Hematopoietic multipotent progenitor cell treated with erythropoietin and hydrocortisone succinate and interleukin-3 and kit ligand, for 8 days (in vitro differentiated cells): ENCODE measurements at places on chromosomes 2 and 18.
A peak's percentile ranks its signal among the peaks of the same experiment; 100 is the strongest.

GRCh38 chr18:65358306-65358705, 392.5 kb upstream of the CDH7 start:
- no peak for DNase-seq

DNA sequence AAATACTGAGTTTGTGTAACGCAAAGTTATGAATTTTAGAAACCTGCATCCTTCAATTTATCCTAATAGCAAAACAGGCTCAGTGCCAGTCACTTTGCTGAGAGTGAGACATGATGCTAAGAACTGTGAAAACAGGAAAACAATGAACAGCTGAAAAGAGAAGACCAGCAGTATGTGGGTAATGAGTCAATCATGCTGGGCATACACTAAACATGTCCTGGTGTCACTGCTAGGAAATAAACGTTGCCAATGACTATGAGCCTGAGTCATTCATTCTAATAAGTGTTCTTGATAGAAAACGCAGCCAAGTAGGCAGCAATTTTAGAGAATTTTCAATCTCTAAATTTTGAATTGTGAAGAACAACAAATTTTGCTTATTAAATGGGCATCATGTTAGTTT, 237.3 kb downstream of the GALR1 start:
- no peak for DNase-seq

- DNase-seq, result peak; percentile 24
These were observed 45.8 kb upstream of the RBM44 start for GRCh38 chr2:237752761-237753165.

DNA sequence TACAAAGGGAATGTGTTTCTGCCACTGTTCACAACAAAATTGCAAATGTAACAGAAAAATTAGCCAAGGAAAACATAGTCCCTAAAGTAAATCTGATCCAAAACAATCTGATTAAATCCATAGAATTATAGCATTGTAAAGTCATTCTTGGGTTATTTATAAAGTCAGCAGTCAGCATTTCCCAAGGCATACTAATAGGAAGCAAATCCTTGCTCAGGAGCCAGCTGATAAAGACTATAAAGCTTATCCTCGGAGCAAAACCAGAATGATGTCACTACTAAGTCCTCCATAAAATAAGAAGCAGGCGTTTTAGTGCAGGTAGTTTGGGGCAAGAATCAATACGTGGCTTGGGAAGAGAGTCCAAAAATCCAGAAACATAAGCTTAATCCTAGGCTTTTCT, 67.3 kb upstream of the CSRNP3 start:
- DNase-seq, result no peak

GRCh38 chr18:48476550-48476917, 62.3 kb upstream of the CTIF start:
- no peak for DNase-seq

DNA sequence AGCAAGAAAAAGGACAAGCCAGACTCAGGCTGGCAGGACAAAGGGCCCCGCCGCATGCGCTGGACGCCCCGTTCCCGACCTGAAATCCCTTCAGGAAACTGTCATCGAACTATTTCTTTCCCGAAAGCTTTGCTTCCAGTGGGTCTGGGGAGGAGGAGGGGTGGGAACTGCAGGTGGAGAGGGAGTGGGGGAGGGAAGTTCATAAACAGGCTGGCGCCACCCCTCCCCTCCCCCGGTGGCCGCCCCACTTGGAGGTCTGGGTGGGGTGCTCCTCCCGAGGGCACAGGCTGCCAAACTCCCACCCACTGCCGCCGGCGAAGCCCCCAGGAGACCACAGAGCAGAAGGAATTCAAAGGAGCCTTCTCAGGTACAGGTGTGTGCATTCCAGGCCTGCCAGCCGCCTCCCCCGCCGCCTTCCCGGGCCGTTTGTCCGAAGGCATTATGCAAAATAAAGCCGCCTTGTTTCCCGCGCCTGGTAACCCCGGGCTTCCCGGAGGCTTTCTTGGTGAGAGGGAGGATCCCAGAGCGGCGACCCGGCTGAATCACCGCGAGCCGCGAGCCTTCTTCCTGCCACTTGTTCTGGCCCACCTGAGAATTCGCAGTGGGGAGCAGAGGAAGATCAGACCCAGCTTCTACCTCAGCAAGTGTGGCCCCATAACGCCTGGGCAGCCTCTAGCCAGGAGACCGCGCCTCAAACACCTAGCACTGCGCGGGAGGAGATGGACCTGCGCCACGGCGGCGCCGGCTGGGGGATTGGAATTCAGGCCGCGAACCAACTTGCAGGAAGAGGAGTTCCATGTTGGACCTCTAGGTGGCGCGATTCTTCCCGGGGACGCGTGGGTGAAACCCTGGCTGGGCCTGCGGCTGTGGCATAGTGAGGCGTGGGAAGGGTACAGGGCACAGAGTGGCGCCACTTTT, 101.9 kb downstream of the FOXI3 start:
- DNase-seq, result peak; percentile 44

DNA sequence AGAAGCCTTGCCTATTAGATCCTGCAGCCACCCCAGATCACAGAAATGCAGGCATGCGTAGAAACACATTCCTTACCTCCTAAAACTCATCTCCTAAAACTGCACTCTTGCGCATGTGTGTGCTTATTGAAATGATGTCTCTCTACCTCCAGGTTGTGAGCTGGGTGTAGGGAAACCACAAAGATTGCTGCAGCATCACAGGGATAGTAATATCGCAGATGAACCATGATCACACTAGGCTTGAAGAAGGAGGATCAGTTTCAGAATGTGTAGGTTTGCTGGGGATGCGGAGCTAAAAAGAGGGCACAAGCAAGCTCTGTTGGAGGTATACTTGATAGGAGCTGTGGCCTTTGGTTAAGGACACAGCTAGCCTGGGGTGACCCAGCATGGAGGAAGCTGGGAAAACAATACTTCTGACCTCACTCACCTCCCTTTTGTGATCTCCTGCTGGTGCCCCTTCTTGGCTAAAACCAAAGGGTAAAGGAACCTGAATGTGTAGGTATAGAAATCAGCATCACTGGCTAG, 118.8 kb downstream of the SETBP1 start:
- DNase-seq, result no peak

- DNase-seq, result peak; percentile 29
These were observed 15.2 kb upstream of the ITSN2 start for GRCh38 chr2:24375349-24376087.

DNA sequence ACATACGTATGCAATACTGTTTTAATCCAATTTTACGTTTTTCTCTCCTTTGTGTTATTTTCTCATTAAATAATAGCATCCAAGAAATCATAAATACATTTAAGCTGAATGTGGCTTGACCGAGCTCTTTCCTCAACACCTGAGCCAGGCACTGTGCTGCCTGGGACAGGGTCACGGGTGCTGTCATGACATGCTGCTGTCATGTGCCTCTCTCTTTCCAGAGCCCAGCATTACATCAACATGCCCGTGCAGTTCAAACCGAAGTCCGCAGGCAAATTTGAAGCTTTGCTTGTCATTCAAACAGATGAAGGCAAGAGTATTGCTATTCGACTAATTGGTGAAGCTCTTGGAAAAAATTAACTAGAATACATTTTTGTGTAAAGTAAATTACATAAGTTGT, 94.1 kb upstream of the LDLRAD4 start:
- no peak for DNase-seq

DNA sequence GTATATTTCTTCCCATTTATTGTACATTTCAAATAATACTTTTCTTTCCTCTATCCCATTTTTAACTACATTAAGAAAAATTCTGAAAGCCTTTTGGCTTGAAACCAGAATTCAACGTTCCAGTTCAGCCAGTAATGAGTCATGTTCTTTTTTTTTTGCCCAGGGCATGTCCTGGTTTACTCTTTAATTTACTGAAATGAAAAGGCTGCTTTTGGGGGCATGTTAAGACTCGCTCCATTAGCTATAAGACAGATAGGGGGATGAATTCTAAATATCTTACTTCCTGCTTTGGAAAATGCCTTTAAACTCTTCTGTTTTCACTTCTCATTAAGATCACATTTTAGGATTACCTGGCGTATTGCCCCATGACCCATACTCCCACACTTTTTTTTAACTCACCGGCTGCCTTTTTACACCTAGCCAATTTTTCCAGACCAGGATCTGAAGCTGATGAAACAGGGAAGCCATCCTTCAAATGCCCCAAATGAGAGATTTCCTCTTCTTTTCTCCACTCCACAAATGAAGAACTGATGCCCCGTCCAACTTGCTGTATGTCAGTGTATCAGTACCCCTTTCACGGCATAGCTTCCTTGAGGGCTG, 585 bp downstream of the ABCA12 start:
- DNase-seq, result no peak

DNA sequence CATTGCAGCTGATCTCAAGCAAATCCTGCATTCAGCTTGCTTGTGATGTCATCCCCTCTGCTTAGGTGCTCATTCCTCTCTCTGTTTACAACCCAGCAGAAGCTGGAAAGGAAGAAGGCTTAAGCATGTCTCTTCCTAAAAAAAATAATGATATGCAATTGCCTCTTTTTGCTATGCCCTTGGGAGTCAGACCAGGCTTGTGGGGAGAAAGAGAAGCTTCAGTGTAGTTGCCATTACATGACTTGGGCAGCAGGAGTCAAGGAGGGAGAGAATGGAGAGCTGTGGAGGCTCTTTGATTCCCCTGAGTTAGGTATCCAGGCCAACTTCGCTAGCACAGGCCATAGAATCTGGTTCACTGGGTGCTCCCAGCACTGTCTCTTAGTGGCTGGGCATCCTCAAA, 101.1 kb downstream of the MAPK4 start:
- DNase-seq, result no peak

DNA sequence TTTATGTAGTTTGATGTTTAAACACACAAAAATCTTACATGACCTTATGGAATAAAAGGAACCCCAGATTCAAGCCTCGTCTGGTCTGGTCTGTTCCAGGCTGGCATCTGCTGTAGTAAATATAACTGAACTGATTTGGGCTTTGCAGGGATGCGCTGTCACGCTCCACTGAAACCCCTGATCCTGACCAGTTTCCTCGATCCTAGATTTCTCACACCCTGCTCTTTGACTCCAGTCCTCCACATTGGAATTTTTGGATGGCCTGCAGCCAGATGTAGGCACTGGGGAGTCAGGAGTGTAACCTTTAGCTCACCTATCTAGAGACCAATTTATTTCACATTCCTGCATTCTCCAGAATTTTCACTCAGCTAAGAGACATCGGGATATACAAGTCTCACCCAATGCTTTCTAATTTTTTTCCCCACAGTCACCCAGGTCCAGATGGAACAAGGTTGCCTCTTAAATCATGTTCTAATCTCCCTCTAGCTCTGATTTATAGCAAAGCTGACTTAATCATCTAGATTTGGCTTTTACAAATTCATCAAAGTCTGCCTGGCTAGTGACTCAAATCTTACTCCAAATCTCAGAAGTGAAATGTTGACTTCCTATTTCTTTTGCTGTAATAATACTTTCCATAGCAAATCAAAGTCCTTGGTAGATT, 219.6 kb downstream of the CD226 start:
- no peak for DNase-seq

DNA sequence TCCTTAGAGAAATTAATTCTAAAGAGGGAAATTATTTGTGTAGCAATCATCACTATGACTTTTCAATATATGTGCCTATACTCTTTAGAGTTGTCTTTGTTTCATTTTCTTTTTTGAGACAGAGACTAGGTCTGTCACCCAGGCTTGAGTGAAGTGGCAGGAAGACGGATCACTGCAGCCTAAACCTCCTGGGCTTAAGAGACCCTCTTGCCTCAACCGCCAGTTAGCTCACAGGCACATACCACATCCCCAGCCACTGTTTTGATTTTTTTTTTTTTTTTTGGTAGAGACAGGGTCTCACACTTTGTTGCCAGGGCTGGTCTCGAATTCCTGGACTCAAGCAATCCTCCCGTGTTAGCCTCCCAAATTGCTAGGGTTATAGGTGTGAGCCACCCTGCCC, 12.4 kb downstream of the YWHAQ start:
- DNase-seq, result no peak

DNA sequence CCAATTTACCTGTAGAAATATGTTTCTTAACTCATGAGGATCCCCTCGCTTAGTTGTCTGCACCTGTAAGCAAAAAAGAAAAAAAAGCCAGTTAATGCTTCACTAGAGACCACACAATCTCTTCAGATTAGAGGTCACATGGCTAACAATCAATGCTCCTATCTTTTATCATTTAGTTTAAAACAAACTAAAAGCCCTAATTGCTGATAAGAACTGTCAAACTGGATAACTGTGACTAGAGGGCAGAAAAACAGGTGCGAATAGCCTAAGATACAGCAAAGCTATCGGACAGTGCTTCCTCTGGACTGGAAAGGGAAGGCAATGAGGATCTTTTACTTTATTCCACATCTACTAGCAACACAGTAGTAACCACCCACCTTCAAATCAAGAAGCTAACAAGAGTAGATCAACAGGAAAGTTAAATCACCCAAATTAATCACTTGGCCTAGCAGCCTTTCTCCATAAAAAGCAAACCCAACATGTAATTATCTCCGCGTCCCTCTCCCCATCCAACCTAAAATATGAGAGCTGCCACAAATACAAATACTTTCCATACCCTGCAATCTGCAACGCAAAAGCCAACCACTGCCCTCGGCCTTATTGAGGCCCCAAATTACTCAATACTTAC, 734 bp downstream of the SLC25A12 start:
- DNase-seq, result no peak

DNA sequence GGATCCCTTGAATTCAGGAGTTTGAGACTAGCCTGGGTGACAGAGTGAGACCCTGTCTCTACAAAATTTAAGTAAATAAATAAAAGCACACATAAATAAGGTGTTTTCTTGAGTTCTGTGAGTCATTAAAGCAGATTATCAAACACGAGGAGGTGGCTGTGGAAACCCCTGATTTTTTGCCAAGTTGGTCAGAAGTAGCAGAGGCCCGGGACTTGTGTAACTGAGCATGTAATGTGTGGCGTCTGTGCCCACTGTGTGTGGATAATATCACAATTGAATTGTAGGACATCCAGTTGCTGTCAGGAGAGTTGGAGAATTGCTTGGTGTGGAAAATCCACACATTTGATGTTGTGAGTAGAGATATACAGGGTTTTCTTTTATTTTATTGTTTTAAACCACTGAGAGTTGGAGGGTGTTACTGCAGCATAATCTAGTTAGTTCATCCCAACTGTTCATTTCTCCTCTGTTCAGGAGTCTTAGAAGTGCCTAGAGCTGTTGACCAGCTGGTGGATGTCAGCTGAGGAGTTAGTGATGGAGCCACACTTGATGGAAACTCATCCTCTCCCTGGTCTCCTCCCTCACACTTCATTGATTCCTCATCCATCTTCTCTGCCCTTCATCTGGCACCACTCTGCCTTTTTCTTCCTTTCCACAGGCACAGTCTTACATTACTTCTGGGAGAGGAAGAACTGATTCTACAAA, 45.9 kb upstream of the RHOB start:
- no peak for DNase-seq

GRCh38 chr18:74457043-74457724, at the start of gene DIPK1C:
Gene DIPK1C, minus strand, starts transcription at chr18:74457308. Its CDS starts 49 bp downstream, at chr18:74457259.
- DNase-seq, result no peak

- no peak for DNase-seq
These were observed 47.6 kb downstream of the PLB1 start for GRCh38 chr2:28543316-28544035.

- DNase-seq, result peak; percentile 68
These were observed 24.4 kb downstream of the MBP start for GRCh38 chr18:77108001-77108692.

GRCh38 chr18:30469091-30469490, 573.5 kb downstream of the DSC3 start:
- DNase-seq, result no peak

GRCh38 chr2:15732341-15733077, 140.8 kb downstream of the DDX1 start:
- no peak for DNase-seq

- DNase-seq, result no peak
These were observed 9.4 kb upstream of the AGFG1 start for GRCh38 chr2:227462462-227462951.

GRCh38 chr2:15527074-15527739, 33.9 kb downstream of the NBAS start:
- DNase-seq, result peak; percentile 46

GRCh38 chr2:174836377-174836994, 72.2 kb upstream of the CHRNA1 start:
- no peak for DNase-seq
